ENCODE measurements at places on chromosomes 13 and 19. TPM values are rescaled to one million over a fixed set of nuclear protein-coding genes. Genes with fewer than 3 reads are reported as not detected.

DNA sequence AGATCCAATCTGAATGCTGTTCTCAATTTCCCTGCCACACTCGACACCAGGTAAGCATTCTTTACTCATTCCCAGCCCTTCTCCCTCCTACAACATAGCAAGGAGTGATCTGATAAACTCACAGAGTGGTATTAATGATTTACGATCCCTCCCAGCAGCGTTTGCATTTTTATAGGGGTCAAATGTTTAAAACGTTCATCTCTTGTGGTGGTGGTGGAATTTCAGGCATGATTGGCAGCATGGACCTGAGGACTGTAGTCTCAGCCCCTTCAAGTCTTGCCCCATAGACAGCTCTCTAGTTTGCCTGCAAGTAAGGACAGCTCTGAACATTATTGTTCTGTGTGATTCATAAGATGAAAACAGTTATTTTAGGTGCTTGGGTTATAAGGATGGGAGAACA lies 565.7 kb downstream of the EFNB2 start:
- H3K36me3 ChIP-seq: no peaks in the 10 kb centered on the region
- no peak overlapping the region for H3K27ac ChIP-seq
- H3K4me1 ChIP-seq: no peaks in the 10 kb centered on the region
- DNase-seq: no peak
- H3K27me3 ChIP-seq: no peaks in the 10 kb centered on the region

DNA sequence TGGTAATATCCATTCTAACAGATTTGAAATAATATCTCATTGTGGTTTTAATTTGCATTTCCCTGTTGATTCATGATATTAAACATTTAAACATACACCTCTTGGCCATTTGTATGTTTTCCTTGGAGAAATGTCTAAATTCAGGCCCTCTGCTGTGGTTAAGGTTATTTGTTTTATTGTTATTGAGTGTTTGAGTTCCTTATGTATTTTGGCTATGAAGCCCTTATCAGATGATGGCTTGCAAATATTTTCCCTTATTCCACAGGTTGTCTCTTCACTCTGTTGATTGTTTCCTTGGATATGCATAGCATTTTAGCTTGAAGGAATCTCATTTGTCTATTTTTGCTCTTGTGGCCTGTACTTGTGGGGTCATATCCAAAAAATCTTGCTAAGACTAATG lies 303.6 kb downstream of the GPC5 start:
- no peaks in the 10 kb centered on the region for H3K36me3 ChIP-seq
- H3K27ac ChIP-seq: no peak overlapping the region
- DNase-seq: no peak
- H3K4me3 ChIP-seq: no peak overlapping the region

DNA sequence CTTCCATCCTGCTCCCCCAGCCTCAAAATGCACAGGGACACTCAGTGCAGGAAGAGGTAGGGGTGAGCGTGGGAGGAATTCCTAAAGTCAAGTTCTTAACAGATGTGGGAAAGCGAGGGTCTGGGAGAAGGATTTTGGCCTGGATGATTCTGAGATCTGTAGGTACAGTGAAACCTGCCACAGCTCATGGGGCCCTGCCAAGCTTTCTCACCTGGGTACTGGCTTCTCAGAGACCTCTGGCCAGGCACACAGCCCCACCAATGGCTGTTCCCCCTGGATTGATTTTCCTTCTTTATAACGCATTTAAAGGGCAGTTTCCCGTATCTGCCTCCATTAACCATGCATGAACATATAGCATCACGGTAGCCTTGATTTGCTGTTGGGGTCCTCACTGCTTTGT lies 47.0 kb upstream of the GSX1 start:
- no peak overlapping the region for H3K27ac ChIP-seq
- no peaks in the 10 kb centered on the region for H3K27me3 ChIP-seq
- H3K4me3 ChIP-seq: no peak overlapping the region
- no peaks in the 10 kb centered on the region for H3K36me3 ChIP-seq
- DNase-seq: no peak

DNA sequence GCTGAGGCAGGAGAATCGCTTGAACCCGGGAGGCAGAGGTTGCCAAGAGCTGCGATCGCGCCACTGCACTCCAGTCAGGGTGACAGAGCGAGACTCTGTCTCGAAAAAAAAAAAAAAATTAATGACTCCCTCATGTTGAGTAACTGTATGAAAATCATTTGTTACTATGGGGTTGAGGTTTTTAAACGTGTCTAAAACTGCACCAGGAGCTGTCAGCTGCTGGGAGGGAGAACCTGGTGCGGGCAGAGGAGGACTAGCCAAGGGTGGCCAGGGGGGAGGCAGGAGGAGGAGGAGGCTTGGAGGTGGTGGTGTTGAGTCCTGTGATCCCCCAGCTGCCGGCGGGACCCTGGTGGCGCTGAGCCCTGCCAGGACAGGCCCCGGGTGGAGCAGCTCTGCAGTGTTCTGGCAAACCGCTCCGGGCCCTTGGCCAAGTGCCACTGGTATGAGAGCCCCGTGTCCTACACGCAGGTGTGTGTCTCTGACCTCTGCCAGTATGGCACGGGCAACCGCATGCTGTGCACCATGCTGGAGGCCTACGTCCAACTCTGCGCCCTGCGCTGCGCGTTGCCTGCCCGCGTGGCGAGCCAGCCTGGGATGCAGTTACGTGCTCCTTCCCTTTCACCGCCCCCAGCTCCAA lies 17.1 kb upstream of the FXYD3 start:
- H3K4me3 ChIP-seq: no peak overlapping the region
- no peaks in the 10 kb centered on the region for H3K36me3 ChIP-seq
- no peak overlapping the region for H3K27ac ChIP-seq
- no peak for DNase-seq
- no peaks in the 10 kb centered on the region for H3K27me3 ChIP-seq
- H3K4me1 ChIP-seq: no peaks in the 10 kb centered on the region

GRCh38 chr13:75647126-75647784 lies 11.1 kb downstream of the LMO7 start:
- no peaks in the 10 kb centered on the region for H3K27me3 ChIP-seq
- no peaks in the 10 kb centered on the region for H3K4me1 ChIP-seq
- no peak overlapping the region for H3K4me3 ChIP-seq
- no peak for DNase-seq

DNA sequence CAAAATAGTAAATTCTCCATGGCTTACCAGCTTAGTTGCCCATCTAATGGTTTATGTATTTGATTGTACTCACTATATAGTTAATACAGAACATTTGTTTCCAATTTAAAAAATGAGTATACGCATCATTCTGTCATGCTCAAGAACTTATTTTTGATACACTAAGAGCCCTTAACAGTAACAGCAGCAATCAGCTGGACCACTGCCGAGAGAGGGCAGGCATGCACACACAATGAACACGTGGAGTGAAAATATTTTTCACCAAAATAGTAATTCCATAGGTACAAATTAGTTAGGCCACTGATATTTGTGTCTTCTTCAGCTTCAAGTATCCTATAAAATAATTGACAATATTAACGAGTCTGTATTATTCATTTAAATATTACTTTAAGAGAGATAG lies 109.9 kb downstream of the KLF12 start:
- H3K4me1 ChIP-seq: no peaks in the 10 kb centered on the region
- no peaks in the 10 kb centered on the region for H3K36me3 ChIP-seq
- no peak overlapping the region for H3K27ac ChIP-seq
- H3K4me3 ChIP-seq: no peak overlapping the region

DNA sequence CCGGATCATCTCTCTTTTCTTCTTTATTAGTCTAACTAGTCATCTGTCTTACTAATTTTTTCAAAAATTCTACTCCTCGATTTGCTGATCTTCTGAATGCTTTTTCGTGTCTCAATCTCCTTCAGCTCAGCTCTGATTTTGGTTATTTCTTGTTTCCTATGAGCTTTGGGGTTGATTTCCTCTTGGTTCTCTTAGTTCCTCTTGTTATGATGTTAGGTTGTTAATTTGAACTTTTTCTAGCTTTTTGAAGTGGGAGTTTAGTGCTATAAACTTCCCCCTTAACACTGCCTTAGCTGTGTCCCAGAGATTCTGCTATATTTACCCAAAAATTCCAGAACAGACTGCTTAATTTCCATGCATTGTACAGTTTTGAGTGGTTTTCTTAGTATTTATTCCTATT lies 3.4 kb downstream of the FCAR start:
- no peak overlapping the region for H3K4me3 ChIP-seq
- no peaks in the 10 kb centered on the region for H3K27me3 ChIP-seq
- no peak for DNase-seq
- no peaks in the 10 kb centered on the region for H3K36me3 ChIP-seq
- no peaks in the 10 kb centered on the region for H3K4me1 ChIP-seq

SSBP4 gene
- 23.6 TPM for total RNA-seq

SIGLEC5 gene
- 0.41 TPM for total RNA-seq

GRCh38 chr19:16433986-16434385 lies 37.8 kb downstream of the EPS15L1 start:
- H3K4me3 ChIP-seq: no peak overlapping the region
- H3K27me3 ChIP-seq: no peaks in the 10 kb centered on the region
- DNase-seq: no peak

DNA sequence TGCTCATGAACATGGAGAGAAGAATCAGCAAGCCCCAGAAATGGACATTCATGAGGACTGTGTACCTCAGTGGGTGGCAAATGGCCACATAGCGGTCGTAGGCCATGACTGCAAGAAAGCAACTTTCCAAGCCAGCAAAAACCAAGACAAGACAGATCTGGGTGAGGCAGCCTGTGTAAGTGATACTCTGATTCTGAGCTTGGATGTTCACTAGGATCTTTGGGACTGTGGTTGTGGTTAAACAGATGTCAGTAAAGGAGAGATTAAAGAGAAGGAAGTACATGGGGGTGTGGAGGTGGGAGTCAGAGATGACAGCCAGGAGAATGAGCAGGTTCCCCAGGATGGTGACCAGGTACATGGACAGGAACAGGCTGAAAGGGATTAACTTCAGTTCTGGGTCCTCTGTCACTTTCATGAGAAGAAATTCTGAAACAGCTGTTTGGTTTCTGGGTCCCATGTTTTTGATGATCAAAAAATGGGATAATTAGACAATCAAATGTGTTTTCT lies at the start of gene OR7G1:
Gene OR7G1 (minus strand): TSS at position 457 of the 507 bp plus-strand sequence. CDS start 0 bp downstream, at position 457.
- no peaks in the 10 kb centered on the region for H3K4me1 ChIP-seq
- H3K27me3 ChIP-seq: no peaks in the 10 kb centered on the region
- no peak within 1 kb of the TSS for H3K27ac ChIP-seq
- H3K4me3 ChIP-seq: no peak within 1 kb of the TSS
- no peak for DNase-seq

FFAR3 gene
- total RNA-seq: not detected

TIMM29 gene
- total RNA-seq: 7.6 TPM

VSTM1 gene
- not detected for total RNA-seq

LILRA1 gene
- 0.29 TPM for total RNA-seq

- no peaks in the 10 kb centered on the region for H3K36me3 ChIP-seq
- no peaks in the 10 kb centered on the region for H3K27me3 ChIP-seq
- DNase-seq: no peak
- H3K27ac ChIP-seq: peak overlapping the region; percentile 68
- peak overlapping the region; percentile 51 for H3K4me3 ChIP-seq
These were observed 500 bp upstream of the IFI30 start for GRCh38 chr19:18173054-18173571.

DNA sequence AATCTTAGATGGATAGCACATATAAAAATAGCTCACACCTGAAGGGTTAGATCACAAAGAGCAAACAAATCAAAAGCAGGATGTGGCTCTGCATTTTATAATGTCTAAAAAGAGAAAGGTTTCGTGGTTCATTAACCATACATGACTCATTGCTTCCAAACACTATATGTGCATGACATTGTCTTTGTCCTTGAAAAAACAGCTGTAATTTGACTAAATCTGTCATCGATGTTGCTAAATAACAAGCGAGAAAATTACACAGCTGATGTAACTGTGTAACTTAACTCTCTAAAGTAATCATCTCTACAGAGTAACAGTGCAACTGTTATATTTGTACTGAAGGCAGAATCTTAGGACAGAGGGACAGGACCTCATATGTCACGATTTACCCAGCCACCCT lies 383.1 kb upstream of the GPC6 start:
- H3K4me3 ChIP-seq: no peak overlapping the region
- no peaks in the 10 kb centered on the region for H3K27me3 ChIP-seq
- no peak for DNase-seq
- no peaks in the 10 kb centered on the region for H3K4me1 ChIP-seq
- H3K27ac ChIP-seq: no peak overlapping the region

GRCh38 chr13:34935841-34936240 lies 6.2 kb upstream of the NBEA start:
- H3K4me1 ChIP-seq: no peaks in the 10 kb centered on the region
- no peak for DNase-seq
- H3K36me3 ChIP-seq: no peaks in the 10 kb centered on the region
- no peaks in the 10 kb centered on the region for H3K27me3 ChIP-seq

FAM83E gene
- total RNA-seq: not detected

GRCh38 chr19:36573895-36574720 lies 1.0 kb upstream of the ZNF529 start:
- no peaks in the 10 kb centered on the region for H3K4me1 ChIP-seq
- no peak for DNase-seq
- peak overlapping the region; percentile 76 for H3K27ac ChIP-seq
- no peaks in the 10 kb centered on the region for H3K36me3 ChIP-seq
- H3K27me3 ChIP-seq: no peaks in the 10 kb centered on the region

PDX1 gene
- not detected for total RNA-seq

- no peaks in the 10 kb centered on the region for H3K36me3 ChIP-seq
- peaks cover 47% of the 10 kb centered on the region for H3K4me1 ChIP-seq
- no peak overlapping the region for H3K4me3 ChIP-seq
- H3K27me3 ChIP-seq: peaks cover 32% of the 10 kb centered on the region
- DNase-seq: no peak
These were observed 8.0 kb downstream of the C19orf25 start for GRCh38 chr19:1471010-1471514.

DNA sequence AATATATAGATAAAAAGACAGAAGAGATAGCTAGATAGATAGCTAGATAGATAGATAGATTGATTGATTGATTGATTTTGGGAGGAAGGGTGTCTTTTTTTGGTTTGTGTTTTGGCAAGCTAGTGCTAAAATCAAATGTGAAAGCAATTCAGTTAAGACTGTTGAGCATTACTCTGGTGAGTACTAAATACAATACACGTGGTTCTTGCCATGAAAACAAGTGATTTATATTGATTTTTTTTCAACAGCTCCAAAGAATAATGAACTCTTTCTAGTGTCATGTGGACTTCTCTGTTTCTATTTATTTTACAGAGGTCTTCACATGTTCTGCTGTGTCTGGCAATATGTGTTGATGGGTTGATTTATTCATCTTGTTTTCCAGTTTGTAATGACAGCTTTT lies 172.0 kb downstream of the POU4F1 start:
- no peak overlapping the region for H3K27ac ChIP-seq
- DNase-seq: no peak
- H3K36me3 ChIP-seq: no peaks in the 10 kb centered on the region
- H3K4me3 ChIP-seq: no peak overlapping the region
- H3K27me3 ChIP-seq: no peaks in the 10 kb centered on the region
